ENCODE measurements at places on chromosomes 3 and 15.
A peak's percentile ranks its signal among the peaks of the same experiment; 100 is the strongest.

DNA sequence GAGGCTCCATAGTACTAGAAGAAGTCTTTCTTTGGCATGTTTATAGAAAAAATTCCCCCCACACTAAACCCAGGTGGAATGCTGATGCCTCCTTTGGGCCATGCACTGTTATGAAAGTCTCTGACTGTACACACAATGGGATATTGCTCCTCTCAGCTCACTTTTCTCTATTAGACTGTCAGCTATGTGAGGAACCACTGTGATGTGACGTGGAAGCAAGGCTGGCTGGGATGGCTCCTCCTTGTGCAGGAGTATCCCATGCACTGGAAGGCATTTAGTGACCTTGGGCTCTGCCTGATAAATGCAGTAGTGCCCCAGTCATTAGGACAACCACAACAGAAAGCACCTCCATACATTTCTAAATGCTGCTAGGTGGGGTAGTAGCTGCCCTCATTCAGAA, 5.7 kb upstream of the FRMD4B start:
- DNase-seq = no peak

DNA sequence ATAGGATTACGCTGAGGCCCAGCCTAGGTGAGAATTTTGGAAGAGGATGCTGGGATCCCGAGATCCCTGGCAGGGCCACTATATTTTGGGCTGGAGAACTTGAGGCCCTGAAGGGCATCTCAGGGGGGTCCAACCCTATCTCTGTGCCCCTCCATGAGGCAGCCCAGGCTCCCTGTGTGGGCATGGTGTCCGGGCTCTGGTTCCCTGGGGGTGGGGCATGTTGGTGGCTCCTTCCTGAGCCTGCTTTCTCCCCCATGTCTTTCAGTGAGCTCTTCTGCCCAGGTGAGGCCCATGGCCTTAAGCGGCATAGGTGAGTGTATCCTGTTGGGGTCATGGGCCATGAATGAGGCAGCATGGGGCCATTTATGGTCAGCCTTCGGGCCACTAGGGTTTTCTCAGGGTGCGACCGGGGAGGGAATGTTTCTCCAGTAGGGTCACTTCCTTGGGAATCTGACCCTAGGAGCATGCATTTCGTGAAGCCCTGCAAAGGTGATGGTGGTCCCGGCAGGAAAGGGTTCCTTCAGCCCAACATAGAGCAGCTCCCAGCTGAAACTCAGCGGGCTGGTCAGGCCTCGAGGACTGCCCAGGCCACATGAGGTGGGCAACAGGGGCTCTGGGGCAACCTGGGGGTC, 191.3 kb downstream of the UBE3A start:
- peak; percentile 1 for DNase-seq

GRCh38 chr3:105277656-105278055, 89.1 kb upstream of the ALCAM start:
- DNase-seq = no peak

DNA sequence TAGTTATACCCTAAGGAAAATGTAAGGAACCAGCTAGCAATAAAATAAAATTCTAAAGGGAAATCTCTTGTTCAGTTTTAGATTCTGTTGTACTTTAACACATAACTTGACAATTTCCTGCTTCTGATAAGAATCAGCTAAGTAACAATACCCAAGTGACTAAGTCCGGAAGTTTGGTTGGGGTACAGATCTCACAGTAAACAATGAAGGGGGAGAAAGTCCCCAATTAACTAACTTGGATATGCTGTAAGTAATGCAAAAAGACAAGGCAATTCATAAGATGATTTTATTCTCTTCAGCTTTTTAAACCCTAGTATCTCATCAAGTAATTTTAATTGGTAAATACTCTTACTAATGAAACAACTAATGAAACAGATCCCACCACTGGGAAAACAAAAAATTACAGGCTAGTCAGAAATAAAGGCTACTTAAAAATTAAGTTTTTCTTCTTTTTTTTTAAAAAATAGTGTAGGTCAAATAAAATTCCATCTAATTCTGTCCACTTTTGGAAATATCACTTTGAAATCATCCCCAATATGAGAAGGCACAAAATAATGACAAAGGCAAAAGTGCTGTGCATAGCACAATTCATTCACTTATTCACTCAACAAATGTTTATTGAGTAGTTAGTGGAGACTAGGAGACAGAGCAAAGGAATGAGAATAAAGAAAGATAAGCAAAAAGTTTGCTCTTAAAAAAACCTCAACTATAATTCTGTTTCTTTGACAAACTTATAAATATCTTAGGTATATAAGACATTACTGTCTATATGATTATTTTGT, 37.8 kb upstream of the IL20RB start:
- no peak for DNase-seq

DNA sequence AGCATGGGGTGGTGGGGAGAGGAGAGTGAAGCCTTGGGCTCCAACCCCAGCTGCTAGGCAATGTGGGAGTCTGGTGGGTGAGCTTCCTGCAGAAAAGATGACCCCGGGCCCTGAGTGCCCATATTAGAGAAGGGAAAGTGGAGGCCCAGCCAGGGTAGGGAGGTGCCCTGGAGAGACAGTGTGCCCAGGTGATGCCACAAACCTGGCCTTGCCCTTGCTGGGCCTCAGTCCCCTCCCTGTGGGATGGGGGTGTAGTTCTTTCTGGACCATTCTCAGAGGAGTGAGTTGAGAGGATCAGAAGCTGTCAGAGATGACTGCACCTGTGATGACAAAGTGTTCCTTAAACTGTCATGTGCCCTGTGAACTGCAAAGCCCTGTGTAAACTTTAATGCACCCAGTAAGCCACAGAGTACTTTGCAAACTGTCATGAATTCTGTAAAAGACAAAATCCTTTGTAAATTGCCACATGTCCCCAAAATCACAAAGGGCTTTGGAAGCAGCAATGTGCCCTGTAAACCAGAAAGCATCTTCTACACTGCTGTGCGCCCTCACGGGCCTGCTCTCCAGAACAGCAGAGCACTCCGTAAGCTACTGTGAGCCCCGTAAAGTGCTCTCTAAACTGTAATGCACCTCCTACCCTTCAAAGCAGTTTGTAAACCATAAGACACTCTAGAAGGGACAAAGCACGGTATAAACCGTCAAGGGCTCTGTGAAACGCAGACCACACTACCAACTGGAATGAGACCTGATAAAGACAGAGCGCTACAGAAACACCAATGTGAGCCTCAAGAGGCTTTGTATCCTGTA, 51.3 kb upstream of the FGD5 start:
- DNase-seq = no peak

- DNase-seq = no peak
These were observed 891 bp downstream of the NXPE3 start for GRCh38 chr3:101779822-101780381.

DNA sequence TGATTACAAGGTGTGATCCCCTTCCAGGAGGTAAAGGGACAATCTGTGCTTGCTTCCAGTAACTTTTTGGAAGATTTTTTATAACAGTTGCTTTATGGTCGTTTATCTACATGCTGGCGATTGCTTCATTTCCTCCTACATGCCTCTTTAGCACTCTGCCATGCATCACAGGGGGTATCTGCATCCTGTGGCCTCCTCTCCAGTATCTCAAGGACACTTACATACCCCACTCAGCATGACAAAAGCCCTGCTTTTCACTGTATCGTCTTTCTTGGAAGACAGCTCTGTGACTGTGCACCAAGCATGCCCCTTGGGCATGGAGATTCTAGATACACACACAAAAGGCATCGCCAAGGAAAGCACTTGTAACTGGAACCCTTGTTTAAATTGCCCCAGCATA, 25.3 kb downstream of the CAPN3 start:
- DNase-seq = no peak

- DNase-seq = no peak
These were observed 46.6 kb upstream of the CTSH start for GRCh38 chr15:78991476-78991875.

DNA sequence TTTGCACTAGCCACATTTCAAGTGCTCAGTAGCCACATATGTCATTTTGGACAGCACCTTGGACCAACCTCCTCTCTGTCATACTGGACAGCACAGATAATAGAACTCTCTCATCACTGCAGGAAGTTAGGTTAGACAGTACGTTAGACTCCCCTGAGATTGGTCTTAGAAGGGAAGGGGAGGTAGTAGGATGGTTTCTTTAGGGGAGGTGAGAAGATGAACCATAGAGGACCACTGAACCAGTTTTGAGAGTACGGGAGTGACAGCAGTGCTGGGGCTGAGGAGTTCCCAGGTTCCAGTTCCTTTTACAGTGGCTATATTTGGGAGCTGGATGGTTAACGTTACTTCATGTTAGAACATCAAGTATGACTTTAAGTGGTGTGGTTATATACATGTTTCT, 7.8 kb downstream of the LRCH3 start:
- no peak for DNase-seq

- no peak for DNase-seq
These were observed 9.2 kb upstream of the VIPR1 start for GRCh38 chr3:42493126-42493797.

- DNase-seq = no peak
These were observed 19.6 kb upstream of the MITF start for GRCh38 chr3:69719587-69720122.

DNA sequence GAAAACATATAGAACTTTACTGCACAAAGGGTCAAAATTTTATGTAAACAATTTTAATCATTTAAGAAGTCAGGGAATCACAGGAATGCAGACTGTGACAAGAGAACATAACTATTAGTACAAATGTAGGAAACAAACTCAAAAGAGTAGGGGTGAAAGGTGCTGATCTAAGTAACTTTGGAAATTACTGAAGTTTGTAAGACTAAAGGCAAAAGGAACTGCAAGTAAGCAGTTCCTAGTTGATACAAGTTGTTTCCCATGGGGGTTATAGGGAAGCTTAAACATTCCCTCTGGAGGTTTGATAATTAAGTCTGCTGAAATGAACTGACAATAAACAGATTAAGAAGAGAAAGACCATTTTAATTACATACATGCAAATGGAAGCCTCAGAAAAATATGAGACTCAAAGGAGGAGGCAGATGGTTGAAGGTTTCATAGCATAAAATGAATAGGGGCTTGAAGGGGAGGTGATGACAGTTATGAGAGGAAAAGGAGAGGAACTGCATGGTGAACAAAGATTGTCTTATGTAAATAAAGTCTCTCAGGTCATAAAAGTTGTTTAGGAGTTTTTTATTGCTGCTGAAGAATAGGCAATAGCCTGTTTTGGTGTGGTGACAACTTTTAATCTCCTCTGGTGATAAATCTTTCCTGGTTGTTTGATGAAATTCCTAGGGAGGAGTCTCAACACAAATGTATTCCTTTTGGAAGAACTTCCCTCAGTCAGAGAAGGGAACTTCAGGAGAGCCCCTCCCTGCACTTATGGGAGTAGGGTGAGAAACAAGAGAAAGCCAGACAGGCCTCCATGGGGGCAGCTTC, 17.1 kb downstream of the SETMAR start:
- no peak for DNase-seq

DNA sequence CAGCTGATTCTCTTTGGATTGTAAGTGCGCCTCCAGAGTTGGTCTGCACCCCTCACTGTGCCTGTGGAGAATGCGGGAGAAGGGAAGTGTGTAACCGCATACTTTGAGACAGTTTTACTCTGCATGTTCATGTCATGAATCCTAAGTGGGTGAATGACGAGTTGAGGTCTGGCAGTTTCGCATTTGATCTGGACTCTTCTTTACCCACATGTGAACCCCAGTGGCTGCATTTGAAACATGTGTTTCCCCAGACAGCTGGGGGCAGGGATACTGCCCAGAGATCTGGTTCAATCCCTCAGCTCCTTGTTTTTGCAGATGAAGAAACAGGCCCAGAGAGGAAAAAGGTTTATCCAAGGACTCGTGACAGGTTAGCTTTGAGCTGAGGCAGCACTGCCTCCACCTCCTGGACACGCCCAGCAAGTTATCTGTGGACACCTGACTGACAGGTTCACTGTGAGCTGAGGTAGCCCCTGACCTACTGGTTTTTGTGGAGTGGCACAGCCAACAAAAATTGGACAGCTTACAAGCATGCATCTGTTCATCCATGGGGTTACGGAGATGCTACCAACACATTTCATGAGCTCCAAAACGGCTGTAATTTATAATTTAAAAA, 207.3 kb downstream of the XXYLT1 start:
- no peak for DNase-seq

DNA sequence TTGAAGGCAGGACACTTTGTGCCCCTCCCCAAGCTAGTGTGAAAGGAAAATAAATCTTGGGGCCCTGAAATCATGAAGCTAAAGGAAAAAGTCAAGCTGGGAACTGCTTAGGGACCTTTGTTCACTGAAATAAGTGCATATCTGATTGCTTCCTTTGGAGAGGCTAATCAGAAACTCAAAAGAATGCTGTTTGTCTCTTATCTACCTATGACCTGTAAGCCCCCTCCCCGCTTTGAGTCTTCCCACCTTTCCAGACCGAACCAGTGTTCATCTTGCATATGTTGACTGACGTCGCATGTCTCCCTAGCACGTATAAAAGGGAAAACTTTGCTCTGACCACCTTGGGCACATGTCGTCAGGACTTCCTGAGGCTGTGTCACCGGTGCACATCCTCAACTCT, 53.1 kb downstream of the SLC30A4 start:
- no peak for DNase-seq

- no peak for DNase-seq
These were observed 94.0 kb upstream of the LRRN1 start for GRCh38 chr3:3705090-3705775.

DNA sequence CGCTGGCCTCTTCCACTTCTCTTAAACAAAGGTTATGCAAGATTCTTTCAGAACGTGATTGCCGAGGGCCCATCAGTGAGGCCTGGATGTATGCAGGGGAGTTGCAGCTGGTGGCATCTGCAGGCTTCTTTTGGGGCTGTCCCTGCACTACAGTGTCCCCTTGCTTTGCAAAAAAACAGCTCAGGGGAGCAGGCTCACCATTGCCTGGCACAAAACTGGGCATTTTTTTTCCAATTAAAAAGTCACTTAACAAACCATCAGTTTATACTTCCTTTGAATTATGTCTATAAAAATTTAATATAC, 148.6 kb downstream of the ATP10A start:
- DNase-seq = no peak

- DNase-seq = no peak
These were observed 331.0 kb upstream of the LRRFIP2 start for GRCh38 chr3:37505415-37505814.

DNA sequence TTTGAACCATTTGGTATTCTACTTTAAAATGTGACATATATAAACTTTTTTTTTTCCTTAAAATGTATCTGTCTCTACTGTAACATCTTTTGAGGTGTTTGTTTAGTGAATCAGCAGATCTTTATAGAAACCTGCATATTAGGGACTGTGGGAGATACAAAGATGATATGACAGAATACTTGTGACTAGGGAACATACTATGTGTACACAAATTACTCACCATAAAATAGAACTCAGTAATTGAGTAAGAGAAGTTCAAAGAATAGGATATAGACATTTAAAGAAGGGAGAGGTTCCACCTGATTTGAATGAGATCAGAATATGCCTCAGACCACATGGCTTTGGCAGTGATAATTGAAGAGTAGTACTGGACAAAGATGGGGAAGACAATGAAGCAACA, 47.9 kb downstream of the ATP2C1 start:
- DNase-seq = no peak

DNA sequence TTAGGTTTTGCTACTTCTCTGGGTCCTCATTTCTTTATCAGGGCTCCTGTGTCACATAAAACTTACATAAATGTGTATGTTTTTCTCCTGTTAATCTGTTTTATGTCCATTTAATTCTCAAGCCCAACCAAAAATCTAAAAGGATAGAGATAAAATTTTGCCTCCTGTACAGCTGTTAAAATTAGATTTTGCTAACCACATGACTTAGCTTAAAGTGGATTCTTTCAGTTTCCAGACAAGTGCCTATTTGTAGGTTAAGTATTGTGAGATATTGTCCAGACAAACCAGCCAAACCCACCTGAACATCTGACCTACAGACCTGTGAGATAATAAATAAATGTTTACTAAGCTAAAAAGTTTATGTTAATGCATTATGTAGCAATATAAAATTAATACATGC, 465.5 kb downstream of the SI start:
- no peak for DNase-seq

- DNase-seq = no peak
These were observed 1.2 kb downstream of the PARL start for GRCh38 chr3:183883291-183884096.

Data from GM12892 (cell line).